Activated T-cell treated with anti-CD3 and anti-CD28 coated beads, Interleukin-2, amount 50 U/mL, for 4 hours (primary cell): ENCODE measurements at places on chromosomes 13 and 19. TPM values are rescaled to one million over a fixed set of nuclear protein-coding genes. Genes with fewer than 3 reads are reported as not detected.

- no peak for DNase-seq
Measured at GRCh38 chr13:107866032-107866940, 349.1 kb downstream of the LIG4 start.

DNA sequence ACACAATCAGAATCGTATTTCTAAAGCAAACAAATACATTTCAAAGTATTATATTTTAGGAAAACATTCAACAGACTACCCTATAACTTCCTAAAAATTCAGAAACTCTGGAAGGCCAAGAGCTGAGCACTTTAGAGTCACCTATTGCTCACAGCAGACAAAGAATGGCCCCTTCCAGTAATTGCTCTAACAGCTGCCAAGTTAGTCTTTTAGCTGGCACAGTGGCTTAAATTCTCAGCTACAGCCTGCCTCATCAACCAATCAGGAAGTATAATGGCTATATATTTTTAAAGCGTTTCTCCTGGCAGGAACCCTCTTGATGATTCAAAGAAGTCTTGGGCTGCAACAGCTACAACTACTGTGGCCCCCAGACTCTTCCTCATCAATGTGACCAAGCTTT lies 14.9 kb upstream of the SLITRK5 start:
- no peak for DNase-seq

DNA sequence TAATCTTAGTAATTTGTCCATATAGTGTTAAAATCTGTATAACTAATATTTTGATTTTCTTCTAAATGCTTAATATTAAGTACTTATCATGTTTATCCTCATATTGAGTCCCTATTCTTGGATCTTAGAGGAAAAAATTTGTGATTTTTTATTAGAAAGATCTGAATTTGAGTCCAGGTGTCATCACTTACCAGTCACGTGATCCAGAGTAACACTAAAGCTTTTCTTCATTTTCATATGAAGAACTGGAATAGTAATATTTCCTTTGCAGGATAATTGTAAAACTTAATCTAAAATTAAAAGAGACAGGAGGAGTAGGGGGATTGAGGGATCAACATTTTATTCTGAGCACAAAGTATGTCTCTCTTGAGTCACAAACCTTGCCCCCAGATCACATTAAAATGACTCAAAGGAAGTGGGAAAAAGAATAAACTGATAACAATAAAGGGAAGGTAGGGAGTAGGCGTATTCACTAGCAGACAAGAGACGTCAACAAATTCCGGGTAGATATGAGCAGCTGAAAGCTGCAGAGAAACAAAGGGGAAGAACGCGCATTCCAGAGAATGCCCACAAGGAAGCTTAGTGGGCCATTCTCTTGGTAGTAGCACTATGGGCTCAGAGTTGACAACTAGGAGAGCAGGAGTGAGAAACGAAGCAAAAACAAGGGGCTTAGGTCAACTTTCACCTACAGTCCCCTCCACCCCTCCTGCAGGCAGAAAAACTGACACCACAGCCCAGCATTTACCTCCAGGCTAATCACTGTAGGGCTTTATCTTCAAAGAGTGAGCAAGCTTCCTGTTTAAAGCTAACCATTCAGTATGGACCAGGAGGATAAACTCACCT lies 123.1 kb downstream of the SPRY2 start:
- DNase-seq: no peak

- DNase-seq: no peak
Measured at GRCh38 chr19:43643326-43643725, 3.7 kb upstream of the CADM4 start.

DNA sequence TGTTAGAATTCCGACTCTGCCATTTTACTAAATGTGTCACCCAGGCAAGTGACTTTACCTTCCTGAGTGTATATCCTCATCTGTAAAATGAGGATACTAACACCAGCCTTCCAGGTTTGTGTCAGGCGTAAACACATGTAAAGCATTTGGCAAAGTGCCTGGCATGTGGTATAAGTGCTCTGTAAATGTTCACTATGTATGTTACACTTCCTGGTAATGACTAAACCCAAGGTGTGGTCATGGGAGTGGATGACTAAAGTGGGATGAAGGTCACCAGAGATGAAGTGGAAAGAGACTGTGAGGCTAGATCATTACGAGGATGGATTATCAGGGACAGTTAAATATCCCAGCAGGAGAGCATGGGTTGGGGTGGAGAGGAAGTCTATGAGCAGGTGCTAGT lies 25.6 kb downstream of the DEDD2 start:
- no peak for DNase-seq

DNA sequence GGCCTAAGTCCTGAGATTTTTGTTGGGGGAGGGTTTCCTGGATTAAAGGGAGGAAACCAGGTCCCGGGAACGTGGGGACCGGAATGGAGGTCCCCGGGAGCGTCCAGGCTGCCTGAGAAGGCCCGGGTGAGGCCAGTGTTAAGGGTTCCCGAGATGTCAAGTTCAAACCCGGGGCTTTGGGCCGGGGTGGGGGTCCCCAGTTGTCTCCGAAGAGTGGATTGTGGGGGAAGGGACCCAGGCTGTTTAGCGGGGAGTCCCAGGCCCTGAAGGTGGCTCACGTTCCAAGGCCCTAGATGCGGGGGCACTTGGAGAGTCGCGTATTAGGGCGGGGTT lies 262 bp downstream of the COX7A1 start:
- no peak for DNase-seq

DNA sequence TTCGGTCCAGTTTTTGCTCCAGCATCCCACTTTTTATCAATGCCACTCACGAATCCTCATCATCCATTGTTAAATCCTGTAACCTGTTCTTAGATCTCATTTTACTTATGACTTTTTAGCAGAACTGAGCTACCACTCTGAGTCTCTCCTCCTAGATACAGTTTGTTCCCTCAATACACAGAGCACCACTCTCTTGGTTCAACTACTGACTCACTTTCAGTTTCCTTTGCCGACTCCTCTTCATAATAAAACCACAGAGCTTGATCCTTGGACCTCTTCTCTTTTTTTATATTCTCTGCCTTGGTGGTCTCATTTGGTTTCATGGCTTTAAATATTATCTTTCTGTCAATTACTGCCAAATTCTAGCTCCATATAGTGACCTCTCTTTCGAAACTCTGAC lies 150.3 kb downstream of the SLITRK5 start:
- no peak for DNase-seq

DNA sequence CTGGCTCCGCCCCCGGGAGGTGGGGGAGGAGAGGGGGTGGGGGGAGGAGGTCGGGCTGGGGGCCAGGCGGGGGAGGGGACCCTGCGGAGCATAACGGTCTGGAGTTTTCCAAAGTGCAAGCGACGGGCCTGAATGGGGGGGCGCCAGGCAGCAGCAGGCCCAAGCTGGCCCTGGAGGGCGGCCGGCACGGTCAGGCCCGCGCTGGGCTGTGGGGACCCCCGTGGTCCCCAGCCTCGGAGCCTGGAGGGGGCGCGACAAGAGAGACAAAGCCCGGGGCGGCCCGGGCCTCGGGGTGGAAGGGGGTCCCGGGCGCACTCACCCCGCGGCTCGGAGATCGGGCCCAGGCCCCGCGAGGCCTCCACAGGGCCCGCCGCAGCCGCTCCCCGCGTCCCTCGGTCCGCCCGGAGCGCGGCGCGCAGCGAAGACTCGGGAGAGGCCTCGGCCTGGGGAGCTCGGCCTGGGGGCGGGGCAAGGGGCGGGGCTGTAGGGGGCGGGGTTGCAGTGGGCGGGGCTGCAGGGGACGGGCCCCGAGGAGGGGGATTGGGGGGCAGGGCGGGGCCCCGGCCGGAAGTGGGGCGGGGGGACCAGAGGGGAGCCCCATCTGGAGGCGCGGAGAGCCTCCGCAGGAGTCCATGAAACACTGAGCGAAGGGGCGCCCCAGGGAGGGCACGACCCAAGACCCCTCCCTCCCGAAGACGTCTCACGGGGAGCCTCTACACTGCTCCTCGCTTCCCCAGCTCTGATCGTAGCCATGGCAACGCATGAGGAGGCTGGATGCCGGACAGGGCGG lies 47.6 kb downstream of the PTPRS start:
- DNase-seq: peak; percentile 43

DNA sequence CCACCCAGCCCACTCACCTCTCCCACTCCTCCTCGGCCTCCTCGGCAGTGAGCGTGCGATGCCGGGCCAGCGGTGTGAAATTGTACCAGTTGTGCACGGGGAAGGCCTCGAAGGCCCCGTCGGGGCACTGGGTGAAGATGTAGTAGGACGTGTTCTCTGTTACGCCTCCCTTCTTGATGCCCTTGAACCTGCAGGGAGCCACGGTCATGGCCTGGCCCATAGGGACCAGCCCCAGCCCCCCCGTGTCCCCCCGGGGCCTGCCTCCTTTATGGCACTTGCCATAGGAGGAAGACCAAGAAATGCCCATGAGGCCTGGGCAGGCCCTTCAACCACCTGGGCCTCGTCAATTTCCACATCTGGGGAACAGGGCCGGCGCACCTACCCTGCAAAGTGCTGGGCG lies 5.6 kb downstream of the GTF2F1 start:
- DNase-seq: no peak

DNA sequence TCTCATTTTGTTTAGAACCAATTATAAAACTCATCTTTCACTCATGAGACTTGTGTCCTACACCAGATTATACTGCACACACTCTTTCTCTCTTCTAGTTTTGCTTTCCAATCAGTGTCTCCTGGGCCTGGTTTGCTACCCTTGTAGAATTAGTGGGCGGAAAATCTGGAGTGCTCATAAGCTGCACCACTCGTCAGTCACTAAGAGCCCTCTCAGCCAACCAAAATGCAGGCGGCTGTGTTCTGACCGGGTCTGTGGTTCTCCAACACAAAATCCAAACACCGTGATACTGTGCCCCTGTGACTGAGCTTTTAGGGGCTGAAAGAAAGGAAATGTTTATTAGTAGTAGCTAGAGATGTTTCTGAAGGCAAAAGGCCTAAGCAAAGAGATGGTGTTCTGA lies 83.7 kb upstream of the OBI1 start:
- no peak for DNase-seq

DNA sequence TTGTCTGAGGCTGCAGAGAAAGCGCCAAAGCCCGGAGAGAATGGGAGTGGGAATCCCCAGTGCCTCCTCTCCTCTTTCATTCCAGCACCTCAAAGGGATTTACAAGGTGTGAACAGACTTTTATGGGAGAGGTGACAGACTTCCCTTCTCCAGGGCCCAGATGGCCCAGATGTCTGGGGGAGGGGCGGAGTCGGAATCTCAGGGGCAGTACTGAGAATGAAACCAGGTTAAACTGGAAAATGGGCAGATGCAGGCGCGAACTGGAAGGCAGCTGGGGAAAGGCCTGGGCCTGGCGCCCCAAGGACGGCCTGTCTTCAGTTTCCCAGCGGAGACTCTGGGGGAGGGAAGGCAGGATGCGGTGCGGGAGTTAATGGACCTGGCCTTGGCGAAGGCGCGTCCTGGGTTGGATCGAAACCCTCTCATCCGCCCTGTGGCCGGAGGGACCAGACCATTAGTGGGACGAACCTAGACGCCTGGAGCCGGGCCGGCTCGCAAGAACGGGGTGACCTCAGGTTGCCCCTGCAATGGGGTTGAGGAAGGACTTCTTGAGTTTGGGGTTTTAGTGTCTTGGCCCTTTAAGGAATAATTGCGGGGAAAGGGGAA lies 592 bp upstream of the TRIP10 start:
- DNase-seq: no peak

DNA sequence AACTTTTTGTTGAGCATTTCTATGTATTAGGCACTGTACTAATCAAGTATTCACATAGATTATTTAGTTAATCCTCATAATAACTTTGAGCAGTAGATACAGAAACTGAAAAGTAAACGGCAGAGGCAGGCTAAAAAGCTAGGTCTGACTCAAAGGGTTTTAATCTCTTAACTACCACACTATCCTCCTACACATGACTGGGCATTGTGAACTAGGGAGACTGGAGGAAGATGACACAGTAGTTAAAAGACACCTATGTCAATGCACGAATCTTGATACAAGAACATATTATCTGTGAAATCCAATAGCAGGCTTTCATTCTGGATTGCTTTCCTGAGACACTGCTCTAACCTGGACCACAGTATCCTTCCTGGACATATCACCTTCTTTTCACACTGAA lies 36.3 kb downstream of the MICU2 start:
- no peak for DNase-seq

DNA sequence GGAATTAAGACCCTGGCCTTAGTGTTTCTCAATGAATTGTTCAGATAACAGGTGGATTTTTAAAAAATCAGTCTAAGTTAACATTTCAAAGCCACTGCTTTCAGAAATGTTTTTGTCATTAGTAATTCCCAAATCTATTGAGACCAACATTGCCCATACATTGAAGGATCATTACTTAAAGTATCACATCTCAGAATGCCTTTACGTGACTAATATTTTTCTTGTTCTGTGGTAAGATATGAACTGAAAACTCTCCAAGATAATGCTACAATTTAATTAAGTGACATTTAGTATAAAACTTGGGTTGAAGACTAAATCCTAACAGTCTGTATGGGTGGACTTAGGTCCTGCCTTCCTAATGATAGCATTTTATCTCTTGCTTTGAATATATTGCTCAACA lies 59.4 kb upstream of the POSTN start:
- no peak for DNase-seq

The NLRP11 gene
- total RNA-seq: 0.18 TPM

The PCDH17 gene
- not detected for total RNA-seq

The CGB2 gene
- total RNA-seq: not detected

The DACT3 gene
- 0.50 TPM for total RNA-seq

- DNase-seq: no peak
Measured at GRCh38 chr19:22116760-22117159, 64.5 kb downstream of the ZNF257 start.

The CDC16 gene
- 69.8 TPM for total RNA-seq

The ZSCAN4 gene
- total RNA-seq: not detected

DNA sequence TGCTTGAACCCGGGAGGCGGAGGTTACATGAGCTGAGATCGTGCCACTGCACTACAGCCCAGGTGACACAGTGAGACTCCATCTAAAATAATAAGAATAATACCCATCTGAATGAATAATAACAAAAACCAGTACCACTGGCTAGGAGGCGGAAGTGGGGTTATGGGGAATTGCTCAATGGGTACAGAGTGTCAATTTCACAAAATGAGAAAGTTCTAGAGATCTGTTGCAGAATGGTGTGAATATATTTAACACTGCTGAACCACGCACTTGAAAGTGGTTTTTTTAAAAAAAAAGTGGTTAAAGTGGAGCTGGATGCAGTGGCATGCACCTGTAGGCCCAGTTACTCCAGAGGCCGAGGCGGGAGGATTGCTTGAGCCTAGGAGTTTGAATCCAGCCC lies 18.5 kb downstream of the KLF2 start:
- no peak for DNase-seq

DNA sequence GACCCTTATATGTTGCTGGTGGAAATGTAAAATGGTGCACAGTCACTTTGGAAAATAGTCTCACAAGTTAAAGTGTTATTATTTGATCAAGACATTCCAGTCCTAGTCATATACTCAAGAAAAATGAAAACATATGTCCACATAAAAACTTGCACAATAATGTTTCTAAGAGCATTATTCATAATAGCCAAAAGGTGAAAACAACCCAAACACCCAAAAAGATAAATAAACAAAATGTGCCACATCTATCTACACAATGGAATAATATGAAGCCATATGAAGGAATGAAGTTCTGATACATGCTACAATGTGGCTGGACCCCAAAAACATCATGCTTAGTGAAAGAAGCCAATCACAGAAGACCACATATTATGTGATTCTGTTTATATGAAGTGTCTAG lies 14.4 kb upstream of the AKAP8 start:
- DNase-seq: no peak
